Stimulated activated CD4-positive, alpha-beta T cell treated with anti-CD3 and anti-CD28 coated beads, Interleukin-2, amount 100 ng/mL, for 24 hours (primary cell): ENCODE measurements at places on chromosomes 13 and 19.

DNA sequence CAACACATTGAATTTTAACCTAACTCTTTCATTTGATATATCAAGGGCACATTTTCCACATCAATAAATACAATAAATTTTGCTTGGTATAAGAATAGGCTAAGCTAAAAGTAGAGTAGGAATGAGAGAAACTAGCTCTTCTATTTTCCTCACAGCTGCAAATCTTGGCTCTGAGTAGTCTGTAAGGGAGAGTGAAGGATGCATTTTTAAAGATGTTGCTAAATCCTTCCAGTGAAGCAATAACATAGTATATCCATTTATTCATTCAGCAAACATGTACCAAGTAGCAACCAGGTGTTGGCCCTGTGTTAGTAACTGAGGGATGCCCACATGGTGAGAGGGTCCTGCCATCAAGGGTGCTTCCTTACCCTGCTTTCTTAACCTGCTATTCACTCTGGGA lies 799.9 kb downstream of the PCDH9 start:
- no peak for DNase-seq

DNA sequence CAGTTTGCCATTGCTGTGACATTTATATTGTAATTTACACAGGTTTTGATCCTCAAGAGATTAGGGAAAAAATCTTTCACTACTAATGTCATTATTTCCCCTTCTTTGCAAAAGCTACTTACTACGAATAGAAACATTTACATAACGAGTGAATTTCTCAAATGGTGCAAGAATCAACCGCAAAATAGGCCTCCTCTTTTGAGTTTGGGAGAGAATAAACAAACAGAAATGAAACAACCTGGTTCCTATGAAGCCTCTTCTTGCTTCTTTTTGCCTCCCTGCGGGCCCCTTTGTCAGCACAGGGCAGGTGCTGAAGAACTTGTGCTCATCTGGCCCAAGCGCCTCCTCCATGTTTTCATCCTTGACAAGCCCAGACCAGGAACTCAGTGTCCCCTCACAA lies 10.1 kb upstream of the GJA3 start:
- no peak for DNase-seq

GRCh38 chr19:44746946-44747738 lies 1.4 kb upstream of the BCL3 start:
- peak; percentile 94 for DNase-seq

- no peak for DNase-seq
Measured at GRCh38 chr19:34244611-34245299, 9.6 kb upstream of the GARRE1 start.

DNA sequence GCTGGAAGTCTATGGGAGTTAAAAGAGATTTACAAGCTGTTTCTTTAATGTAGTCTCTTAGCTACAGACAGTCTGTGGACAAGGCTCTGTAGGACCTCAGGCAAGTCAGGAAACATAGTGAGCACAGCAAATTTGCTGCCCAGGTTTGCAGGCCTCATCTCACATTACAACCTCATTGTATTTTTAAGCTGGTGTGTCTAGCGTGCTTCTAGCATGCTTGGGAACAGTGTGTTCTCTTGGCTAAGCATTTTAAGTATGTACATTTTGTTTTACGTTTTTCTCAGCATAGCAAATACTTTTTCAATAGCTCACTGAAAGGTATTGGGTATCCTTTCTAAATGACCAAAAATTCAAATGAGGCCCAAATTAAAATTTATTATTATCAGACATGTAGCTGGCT lies 113.2 kb downstream of the STARD13 start:
- DNase-seq, result no peak
